ENCODE measurements at places on chromosomes 6 and 20.
A peak's percentile ranks its signal among the peaks of the same experiment; 100 is the strongest.

- no peak for DNase-seq
Measured at GRCh38 chr20:15061955-15062354, 724.5 kb upstream of the FLRT3 start.

DNA sequence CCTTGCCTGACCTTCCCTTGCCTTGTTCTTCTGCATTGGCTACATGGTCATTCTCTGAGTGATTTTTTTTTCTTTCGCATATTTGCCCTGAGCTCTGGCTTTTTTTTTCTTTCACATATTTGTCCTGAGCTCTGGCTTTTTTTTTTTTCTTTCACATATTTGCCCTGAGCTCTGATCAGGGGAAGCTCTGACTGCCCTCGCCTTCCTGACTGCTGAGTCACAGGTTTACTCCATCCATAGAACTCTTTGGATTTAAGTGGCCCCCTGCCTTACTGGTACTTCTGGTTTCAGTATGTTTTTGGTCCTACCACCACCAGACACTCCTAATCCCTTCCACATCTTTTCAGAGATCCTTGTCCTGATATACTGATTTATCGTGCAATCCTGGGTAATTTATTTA is 201.1 kb downstream of the OGFRL1 start:
- DNase-seq = peak; percentile 90

GRCh38 chr6:144555066-144555465 is 269.9 kb downstream of the UTRN start:
- no peak for DNase-seq

GRCh38 chr6:391559-392440 is at the start of gene IRF4:
IRF4 (plus strand) TSS chr6:391752; CDS start chr6:393153, 1,401 bp downstream.
- no peak for DNase-seq

- DNase-seq = peak; percentile 98
Measured at GRCh38 chr20:61185841-61186601, 66.0 kb upstream of the CDH4 start.
